ENCODE measurements at places on chromosomes 4 and X.
A peak's percentile ranks its signal among the peaks of the same experiment; 100 is the strongest.

DNA sequence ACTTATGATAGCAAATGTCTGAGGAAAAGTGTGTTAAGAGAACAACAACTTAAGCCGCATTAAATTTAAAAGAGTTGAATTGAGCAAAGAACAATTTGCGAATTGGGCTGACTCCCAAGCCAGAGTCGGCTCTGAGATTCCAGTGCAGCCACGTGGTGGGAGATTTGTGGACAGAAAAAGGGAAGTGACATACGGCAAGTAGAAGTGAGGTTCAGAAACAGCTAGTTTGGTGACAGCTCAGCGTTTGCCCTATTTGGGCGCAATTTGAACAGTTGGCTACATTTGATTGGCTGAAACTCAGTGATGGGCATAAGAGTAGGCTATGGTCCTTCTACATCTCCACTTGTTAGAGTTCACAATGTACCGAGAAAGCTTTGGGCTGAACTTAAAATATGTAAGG lies 124.0 kb downstream of the PRKX start:
- no peak for DNase-seq

DNA sequence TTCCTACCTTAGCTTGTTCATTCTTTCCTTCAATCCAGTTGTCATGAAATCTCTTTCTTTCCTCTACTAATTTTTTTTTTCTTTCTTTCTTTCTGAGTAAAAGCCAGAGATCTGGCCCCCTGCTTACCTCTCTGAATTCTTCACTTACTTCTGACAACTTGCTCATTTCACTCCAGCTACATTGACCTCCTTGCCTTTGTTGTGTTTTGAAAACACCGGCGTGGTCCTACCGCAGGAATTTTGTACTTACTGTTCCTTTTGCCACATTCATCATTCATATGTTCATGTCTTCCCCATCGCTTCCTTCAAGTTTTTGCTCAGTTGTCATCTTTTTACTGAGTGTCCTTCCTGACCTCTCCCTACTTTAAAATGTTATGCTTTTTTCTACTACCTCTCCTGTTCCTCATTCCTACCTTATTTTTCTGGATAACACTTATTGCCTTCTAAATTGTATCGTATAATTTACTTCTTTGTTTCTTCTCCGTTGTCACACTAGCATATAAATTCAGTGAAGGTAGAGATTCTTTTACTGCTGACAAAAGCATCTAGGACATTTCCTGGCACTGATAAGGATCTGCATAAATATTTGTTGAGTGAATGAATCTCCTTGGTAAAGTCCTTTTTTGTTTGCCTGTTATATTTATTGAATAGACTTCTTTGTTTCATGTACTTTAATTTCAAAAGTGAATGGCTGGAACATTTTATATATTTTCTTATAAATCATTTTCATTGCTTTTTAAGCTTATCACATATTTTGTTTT lies 74.4 kb downstream of the NFKB1 start:
- no peak for DNase-seq

DNA sequence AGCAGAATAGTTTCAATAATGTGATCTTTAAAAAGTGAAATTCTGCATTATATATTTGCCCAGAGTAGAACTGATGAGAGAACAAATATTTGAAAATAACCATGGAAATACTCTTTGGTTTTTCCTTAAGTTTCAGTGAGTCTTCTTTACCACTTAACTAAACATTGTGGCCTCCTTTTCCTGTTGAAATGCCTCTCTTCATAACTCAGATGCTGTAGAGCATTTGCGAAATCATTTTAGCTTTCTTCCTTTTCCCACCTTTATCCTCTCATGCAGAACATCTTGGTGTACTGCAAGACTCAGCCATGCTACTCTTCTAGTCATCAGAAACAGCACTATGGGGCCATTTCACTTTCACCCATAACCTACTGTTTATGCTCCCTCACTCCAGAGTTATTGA lies 48.2 kb downstream of the CASK start:
- no peak for DNase-seq

DNA sequence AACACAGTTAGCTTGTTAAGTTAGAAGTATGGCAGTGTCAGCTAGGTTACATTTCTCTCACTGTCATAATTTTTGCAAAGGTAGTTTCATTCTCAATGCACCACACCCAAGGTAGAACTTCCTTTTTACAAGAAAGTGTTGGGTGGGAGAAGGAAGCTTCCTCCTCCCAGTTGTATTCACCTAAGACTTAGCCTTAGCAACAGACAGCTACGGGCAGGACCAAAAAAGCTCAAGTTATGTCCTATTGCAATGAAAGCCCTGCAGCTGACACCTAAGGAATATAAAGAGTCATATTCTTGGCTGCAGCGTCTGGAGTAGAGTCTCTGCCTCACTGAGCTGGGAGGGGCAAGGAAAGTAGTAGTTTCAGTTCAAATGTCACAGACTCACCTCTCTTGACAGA lies 25.1 kb upstream of the PRDM8 start:
- DNase-seq = no peak

DNA sequence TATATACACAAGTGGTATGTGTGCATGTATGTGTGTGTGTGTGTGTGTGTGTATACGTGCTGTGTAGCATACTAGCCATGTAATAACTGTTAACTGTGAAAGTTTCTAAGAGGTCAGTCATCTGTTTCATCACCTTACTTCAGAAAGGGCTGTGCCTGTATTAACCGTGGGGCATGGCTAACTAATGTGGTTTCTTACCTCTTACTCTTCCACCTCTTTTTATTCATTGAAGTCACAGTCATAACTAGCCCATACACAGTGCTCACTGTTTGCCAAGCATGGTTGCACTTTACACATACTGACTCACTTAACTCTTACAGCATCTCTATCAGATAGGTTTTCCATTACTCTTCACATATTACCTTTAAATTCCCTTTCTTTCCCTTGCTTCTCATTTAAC lies 23.7 kb upstream of the LRAT start:
- no peak for DNase-seq

DNA sequence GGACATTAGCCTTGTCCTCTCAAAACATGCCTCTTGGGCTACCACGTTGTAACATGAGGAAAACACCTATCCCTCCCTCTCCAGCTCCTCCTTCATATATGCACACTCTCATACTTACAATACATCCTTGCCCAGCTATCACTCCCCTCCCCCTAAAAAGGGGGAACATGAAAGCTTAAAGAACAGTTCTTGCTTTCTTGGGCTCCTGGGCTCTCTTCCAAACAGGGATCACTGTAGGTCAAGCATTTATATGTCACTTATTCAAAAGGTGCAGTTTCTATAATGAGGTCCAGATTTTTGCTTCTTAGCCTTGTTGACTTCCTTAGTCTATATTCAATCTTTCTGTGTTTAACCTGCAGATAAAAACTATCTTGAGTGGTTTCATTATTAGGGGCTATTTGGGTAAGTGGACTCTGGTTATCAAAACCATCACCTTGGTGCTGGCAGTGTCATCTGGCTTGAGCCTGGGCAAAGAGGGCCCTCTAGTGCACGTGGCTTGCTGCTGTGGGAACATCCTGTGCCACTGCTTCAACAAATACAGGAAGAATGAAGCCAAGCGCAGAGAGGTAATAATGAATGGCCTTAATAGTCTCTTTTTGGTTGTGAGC lies 119.4 kb downstream of the AKAP4 start:
- peak; percentile 25 for DNase-seq

DNA sequence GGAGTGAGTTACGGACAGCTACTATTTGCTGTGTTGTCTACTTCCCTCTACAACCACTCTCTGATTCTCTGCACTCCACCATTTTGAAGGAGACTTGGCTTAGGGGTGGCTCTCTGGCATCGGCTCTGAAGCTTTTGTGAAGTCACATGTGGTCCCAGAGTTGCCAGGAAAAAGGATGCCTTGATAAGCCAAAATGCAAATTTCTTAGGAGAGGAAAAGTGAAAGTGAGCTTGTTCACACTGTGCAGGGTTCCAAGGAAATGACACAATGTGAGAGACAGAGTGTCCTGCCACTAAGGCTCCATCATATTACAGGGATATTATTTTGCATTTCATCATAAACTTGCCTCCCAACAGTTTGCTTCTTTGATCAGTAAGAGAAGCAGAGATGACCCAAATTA lies 7.2 kb downstream of the PHOX2B start:
- no peak for DNase-seq

Measured in COR-L47 (cell line).